ENCODE measurements at places on chromosomes 12 and 14.

DNA sequence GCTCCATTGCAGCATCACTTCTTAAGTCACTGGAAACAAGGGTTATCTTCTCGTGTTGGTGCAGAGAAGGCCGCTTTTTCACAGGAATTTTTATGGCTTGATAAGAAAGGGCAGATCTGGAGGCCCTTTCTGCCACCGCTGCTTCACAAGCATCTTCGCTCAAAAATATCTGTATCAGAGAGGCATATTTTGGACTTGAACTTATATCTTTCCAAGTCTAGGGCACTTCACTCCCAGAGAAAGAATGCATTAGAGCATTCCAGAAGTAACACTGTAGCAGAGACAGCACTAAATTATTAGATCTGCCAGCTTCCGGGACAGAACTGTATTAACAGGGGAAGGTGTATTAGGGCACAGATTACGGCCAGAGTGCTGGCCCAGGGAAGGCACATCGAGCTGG is 151.7 kb upstream of the AMIGO2 start:
- DNase-seq = no peak

GRCh38 chr14:68268719-68269118 is 449.1 kb downstream of the RAD51B start:
- no peak for DNase-seq

- DNase-seq = no peak
These were observed 60.0 kb downstream of the CHGA start for GRCh38 chr14:92982956-92983355.

- DNase-seq = no peak
These were observed 6.2 kb downstream of the MYL6 start for GRCh38 chr12:56164345-56164729.

GRCh38 chr12:52234223-52234810 is 1.3 kb downstream of the KRT7 start:
- no peak for DNase-seq

GRCh38 chr12:124668602-124669001 is 101.2 kb upstream of the NCOR2 start:
- DNase-seq = no peak

DNA sequence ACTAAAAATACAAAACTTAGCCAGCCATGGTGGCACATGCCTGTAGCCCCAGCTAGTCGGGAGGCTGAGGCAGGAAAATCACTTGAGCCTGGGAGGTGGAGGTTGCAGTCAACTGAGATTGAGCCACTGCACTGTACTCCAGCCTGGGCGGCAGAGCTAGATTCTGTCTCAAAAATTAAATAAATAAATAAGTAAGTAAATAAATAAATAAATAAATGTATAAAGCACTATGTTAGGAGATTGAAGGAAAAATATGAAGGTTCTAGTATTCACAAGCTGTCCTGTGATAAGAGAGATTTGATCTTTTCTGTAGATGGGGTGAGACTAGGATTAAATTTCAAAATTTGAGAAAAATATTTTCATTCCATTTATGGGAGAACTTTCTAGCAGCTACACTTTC is 5.7 kb downstream of the DNAJC22 start:
- DNase-seq = peak; percentile 21

GRCh38 chr14:100692859-100693558 is 33.7 kb upstream of the DLK1 start:
- DNase-seq = peak; percentile 88

DNA sequence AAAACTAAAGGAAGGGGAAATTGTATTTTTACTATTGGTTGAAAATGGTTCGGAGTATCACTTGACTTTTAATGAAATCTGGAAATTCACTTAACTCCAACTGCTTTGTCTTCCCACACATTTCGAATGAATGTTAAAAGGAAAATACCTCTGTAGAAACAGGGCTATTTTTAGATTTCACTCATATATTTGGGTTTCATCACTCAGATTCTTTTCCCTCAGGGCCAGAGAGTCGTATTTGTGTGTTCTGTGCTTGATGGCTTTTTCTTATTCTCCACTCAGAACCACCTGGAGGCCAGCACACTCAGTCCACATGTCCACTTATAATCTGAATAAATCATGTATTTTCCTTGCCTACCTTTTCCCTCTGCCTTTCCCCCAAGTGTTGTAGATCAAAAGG is 40.0 kb downstream of the DAAM1 start:
- DNase-seq = no peak

GRCh38 chr12:109277899-109278762 is 31.0 kb downstream of the FOXN4 start:
- DNase-seq = no peak

- no peak for DNase-seq
These were observed 75.9 kb downstream of the BBS10 start for GRCh38 chr12:76272287-76272686.

GRCh38 chr14:96639550-96639949 is 137.4 kb downstream of the PAPOLA start:
- DNase-seq = no peak

DNA sequence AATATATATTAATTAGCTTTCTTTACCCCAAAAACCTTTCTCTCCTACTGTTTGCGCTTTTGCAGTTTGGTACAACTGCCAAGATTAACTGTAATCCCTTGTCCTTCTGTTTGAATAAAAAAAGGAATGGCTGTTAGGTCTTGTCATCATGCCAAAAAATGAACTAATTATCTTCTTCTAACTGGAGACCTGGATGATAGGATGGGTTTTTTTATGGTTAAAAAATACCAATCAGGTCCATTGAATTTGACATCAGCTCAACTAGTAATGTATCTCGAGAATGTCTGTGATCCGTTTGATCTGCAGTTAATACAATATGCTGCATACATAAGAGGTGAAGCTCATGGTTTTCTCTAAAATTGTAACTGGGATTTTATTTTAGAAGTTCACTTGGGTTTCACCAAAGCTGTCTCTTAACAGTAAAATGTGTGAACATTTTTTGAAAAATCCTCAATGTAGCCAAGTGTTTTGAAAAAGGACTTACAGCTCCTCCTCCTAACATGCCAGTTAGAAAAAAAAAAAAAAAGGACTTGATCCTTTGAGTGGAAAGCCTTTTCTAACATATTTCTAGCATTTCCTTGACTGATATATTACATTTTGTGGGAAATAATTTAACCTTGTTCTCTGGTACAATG is 96.8 kb downstream of the SRGAP1 start:
- no peak for DNase-seq

GRCh38 chr12:91721023-91721422 is 424.6 kb downstream of the BTG1 start:
- DNase-seq = no peak

- no peak for DNase-seq
These were observed 187.2 kb downstream of the TTC8 start for GRCh38 chr14:89011355-89012281.

DNA sequence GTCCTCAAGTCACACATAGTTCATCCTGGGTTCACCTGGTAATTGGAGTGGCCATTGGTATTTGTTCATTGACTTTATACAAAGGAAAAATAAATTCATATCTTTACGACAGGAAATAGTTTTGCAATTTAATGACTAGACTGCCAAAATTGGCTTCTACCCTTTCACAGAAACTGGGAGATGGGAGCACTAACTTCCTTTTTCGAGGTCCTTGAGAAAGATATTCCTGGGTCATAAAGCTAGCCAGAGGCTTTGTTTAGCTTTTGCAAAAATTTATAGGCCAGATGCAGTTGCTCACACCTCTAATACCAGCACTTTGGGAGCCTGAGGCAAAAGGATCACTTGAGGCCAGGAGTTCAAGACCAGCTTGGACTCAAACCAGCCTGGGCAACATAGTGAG is 10.2 kb upstream of the OR11G2 start:
- DNase-seq = no peak

- no peak for DNase-seq
These were observed 742.6 kb downstream of the TMEM121 start for GRCh38 chr14:106269029-106269428.

DNA sequence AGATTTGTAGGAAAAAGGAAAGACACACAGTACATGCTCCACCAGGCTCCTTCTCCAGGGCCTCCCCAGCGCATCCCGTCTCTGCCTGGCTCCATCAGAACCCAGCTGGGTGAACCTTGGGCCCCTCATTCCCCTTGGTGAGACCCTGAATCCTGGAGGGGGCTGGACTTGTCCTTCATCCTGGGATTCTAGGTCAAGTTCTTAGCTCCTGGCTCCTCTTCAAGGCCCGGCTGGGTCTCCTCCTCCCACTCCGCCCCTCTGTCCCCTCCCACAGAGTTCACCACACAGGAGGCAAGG is 49.2 kb downstream of the PSMA6 start:
- no peak for DNase-seq

DNA sequence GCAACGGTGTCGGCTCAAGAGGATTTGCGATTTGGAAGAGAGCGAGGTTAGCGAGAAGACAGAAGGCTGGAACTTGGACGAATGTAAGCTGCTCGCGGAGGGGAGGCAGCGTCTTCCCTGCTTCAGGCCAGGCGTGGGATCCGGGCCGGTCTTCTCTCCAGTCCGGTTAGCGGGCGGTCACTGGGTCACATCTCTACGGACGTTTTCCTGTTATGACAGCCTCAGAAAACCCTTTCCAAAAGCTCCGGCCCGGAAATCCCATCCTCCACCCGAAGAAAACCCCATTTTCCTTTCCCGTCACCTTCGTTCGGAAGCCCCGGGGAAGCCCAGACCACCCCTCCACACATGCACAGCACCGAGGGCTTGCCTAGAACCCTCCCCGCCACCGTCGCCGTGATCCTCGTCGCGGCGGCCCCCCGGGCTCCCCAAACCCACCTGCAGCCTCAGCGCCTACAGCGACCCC is 268 bp downstream of the NDUFB1 start:
- no peak for DNase-seq

GRCh38 chr12:20212658-20213555 is 155.4 kb upstream of the PDE3A start:
- DNase-seq = peak; percentile 95

DNA sequence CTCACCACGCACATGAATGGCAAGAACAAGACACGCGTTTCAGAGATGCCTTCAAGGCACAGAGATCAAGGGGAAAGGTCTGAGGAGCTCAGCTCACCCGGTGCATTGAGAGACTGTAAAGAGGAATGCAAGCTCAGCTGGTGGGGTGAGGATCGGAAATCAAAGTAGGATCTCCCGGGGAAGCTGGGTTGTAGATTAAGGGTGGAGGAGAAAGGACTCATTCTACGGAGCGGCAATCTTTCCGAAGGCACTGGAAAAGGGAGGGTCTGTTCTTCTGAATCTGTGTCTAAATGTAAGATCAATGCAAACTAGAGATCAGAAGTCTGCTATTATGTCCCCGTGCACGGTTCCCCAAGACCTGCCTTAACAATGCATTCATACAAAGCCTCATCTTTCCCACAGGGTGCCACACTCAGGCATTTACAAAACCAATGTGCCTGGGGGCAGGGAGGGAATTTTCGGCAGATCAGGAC is 41.6 kb upstream of the PYGL start:
- DNase-seq = no peak

- DNase-seq = peak; percentile 70
These were observed 25.1 kb upstream of the BATF start for GRCh38 chr14:75497191-75497590.

Measured in osteocyte (in vitro differentiated cells).